Stimulated activated CD4-positive, alpha-beta T cell treated with anti-CD3 and anti-CD28 coated beads, Interleukin-2, amount 100 ng/mL, for 24 hours (primary cell): ENCODE measurements at places on chromosomes 2 and 18.

DNA sequence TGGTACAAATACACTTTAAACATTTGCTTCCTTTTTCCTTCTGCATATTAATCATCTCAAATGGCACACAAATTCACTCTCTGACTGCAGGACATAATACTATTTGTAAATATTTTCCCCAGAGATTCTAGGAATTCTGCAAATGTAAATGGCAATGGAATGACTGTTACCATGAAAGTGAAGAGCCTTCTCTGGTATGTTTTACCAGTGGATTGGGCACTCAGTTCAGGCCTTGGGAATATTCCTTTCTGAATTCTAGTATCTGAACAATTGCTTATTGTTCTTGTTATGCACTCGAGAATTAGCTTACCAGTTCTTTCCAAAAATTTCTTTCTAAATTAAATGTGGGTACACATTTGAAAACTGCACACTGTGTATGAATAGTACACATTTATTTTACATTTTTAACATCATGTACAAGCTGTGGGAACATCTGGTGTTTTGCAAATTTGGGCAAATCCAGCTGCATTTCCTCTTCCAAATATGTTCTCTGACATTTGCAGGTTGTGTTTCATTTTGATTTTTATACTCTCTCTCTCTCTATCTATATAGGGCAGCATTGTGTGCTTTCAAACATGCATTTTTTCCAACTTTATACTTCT, 289.1 kb downstream of the NBAS start:
- no peak for DNase-seq

DNA sequence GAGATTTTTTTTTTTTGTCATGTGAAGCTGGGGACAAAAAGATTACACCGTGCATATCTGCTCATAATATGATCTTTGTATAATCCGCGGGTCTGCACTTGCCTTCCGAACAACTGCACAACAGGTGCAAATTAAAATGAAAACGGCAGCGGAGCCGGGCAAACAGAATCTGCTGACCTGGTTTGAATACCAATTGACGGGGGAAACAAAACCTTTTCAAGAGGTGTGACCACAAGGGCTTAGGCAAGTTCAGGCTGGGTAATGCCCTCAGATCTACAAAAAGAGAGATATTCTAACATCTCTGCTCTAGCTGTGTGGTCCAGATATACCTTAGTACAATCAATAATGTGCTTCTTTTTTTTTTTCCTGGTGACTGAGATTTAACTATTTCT, 88.5 kb downstream of the ZEB2 start:
- DNase-seq: no peak

DNA sequence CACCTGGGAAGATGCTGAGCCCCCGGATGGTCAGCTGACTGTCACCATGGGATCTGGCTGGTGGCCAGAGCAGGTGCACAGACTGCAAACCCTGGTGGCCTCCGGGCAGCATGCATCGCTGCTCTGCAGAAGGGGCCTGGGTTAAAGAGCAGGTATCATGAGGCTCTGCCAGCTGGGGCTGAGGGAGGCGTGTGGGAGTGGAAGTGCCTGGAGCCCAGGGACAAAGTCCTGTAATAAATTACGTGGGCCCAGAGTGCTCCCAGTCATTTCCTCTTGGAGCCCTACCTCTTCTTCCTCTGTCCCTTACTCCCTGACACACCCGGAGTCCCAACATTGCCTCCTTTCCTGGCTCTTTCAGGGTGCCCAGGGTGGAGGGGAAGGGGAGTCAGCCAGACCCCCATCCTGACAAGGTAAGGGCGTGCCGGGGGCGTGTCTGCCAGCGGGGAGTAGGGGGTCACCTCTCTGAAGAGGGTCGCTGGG, at the start of gene MYO7B:
TSS of gene MYO7B (plus strand) at position 262 of the 480 bp plus-strand sequence. CDS start 24,040 bp downstream, outside the sequence.
- DNase-seq: no peak

DNA sequence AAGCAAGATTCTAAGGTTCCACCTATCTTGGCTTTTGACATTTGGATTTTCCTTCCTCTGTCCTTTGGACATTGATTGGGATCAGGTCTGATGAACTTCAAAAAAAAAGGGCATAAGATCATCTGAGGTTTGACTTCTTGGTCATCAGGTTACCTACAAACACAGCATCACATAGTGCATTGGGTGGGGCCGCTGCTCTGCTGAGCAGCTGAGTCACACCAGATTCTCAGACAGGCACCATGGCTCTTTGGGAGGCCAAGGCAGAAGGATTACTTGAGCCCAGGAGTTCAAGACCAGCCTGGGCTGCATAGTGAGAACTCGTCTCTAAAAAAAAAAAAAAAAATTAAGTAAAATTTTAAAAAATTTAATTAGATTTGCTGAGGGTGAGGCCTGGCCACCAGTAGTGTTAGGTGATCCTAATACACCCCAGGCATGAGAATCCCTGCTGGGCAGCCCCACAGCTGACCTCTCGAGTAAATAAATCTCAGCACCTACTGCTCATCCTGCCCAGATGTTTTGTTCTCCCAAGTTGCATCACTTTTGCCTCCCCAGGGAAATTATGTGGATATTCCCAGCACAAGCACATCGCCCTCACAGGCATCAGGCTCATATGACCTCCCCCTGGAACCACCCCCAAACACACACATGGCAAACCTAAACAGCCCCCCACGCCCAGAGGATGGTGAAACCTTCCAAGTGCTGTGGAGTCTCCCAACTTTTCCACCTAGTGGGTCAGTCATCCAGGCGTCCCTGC, 5.3 kb downstream of the MLPH start:
- no peak for DNase-seq

DNA sequence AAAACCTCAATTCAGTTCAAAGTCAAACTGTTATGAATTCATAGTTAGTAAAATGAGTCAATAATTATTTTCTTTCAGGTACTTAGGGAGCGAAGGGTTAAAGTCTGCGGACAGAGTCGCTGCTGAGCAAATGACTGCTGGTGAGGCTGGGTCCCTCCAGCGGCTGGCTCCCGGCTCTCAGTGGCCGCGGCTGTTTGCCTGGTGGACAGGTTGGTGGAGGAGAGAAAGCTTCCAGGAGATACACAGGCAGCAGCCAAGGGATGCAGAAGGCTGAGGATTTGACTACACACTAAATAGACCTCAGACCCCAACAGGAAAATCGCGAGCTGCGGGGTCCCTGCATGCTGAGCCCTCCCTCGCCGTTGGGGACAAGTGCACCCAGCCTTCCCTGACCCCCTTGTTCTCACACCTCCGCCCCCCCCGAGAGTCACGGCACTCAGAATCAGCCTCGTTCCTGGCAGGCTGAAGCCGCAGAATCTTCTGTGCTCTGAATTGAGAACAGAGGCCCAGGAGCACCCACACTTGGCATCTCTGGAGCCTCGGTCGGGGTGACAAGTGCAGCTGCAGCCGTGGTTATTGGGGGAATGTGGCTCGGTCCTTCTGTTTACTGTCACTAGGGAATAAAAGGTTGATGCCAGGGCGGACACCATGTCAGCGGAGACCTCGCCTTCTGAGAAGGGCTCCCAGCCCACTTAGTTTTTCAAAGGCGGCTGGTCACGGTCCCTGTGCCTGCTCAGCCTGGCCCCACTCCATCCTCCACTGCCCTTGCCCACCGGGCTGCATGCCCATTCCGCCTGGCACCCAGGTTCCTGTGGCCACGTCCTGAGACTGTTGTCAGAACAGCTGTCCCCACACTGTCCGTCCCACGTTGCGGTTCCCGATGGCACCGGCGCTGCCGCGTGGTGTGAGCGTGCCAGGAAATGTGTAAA, 74.0 kb downstream of the SLC66A2 start:
- no peak for DNase-seq

GRCh38 chr2:16371751-16372150, 293.9 kb downstream of the CYRIA start:
- no peak for DNase-seq

DNA sequence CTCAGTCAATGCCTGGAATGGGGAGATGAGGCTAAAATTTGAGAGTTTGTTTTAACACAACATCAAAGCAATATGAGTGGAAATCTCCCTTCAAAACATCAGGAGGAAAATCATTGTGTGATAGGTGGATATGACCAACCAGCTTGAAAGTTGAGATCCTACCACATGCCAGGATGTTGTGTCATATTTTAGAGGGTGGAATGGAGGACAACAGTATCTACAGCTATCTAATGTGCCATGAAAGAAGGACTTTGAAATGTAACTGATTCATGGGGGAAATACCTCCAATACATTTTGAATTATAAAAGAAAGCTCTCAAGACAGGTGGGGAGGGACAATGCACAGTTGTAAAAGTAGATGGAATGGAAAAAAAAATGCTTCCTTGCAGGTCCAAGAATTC, 87.8 kb downstream of the SP100 start:
- DNase-seq: no peak

- no peak for DNase-seq
These were observed 136.9 kb downstream of the SEPTIN10 start for GRCh38 chr2:109476641-109477441.

DNA sequence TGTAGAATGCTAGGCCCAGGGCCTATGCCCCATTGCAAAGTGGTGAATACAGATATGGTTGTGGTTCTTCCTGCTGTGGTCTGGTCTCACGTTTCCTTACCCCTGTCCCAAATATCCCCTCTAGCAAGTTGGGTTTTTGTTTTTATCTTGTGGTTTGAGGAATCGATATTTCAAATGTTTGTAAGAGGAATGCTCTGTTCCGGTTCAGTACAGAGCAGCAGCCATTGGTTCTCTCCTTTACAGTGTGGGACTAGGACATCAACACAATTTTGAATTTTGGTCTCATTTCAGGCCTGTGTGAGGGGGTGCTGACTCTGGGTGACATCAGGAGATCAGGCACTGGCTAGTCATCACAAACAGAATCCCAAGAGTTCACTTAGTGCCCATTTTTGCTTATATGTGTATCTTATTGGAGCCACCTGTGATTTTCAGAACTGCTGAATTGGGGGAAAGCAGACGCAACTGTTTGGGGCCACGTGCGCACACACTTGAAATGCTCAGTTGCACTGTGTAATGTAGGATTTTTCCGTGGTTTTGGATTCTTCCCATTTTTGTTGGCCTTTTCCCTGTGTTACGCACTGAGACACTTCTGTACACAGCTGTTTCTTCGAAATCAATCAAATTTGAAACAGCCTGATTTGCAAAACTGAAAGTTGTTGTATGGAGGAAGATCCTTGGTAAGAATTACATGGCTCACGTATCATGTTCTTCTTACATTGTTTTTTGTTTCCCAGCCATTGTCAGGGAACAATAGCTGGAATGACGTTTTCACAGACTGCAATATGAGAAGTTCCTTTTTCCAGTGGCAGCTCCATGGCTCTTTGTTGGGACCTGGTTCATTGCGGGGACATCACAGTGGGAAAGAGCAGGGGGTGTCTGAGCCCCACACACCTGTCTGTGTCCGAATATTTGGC, 8.6 kb downstream of the SH3BP4 start:
- no peak for DNase-seq

DNA sequence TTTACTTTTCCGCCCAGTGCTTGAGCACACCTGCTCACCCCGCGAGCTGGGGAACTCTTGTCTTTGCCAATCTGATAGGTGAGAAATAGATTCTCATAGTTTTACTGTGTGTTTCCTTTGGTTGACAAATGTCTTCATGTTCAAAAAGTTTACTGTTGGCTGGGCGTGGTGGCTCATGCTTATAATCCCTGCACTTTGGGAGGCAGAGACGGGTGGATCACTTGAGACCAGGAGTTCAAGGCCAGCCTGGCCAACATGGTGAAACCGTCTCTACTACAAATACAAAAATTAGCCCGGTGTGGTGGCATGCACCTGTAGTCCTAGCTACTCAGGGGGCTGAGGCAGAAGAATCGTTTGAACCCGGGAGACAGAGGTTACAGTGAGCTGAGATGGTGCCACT, 10.3 kb downstream of the ODC1 start:
- DNase-seq: no peak

DNA sequence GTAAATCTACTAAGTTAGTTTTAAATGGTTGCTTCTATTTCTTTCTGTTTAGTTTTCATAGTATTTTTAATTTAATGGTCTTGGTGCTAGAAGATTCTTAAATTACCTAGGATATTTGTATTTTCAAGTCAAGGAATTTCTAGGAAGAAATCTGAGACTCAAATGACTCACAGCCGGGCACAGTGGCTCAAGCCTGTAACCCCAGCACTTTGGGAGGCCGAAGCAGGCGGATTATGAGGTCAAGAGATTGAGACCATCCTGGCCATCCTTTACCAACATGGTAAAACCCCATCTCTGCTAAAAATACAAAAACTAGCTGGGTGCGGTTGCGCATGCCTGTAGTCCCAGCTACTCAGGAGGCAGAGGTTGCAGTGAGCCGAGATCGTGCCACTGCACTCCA, 95.5 kb downstream of the C2orf74 start:
- DNase-seq: no peak

DNA sequence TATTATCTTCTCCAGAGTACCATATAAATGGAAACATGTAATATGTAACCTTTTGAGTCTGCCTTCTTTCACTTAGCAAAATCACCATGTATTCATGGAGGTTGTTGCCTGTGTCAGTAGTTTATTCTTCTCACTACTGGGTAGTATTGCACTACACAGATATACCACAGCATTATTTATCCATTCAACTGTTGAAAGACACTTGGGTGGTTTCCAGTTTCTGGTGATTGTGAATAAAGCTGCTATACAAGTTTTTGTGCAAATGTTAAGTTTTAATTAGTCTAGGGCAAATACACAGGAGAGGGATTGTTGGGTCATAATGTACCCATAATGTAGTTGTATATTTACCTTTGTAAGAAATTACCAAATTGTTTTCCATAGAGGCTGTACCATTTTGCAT, 29.6 kb upstream of the RPRD1A start:
- no peak for DNase-seq

GRCh38 chr2:42754776-42755140, 9.2 kb downstream of the OXER1 start:
- DNase-seq: no peak

GRCh38 chr2:223613017-223613950, 11.1 kb upstream of the SCG2 start:
- no peak for DNase-seq
